Left renal cortex interstitium (tissue), 4 donors: ENCODE measurements at places on chromosomes 1 and 21. TPM values are rescaled to one million over a fixed set of nuclear protein-coding genes. Genes with fewer than 3 reads are reported as not detected.

CADM3 gene
- 0.08 TPM for polyA plus RNA-seq

ITGB2 gene
- polyA plus RNA-seq: 9.2 TPM

VWA5B1 gene
- polyA plus RNA-seq: 0.82 TPM

HSD3B1 gene
- polyA plus RNA-seq: 0.36 TPM

OXCT2 gene
- 0.27 TPM for polyA plus RNA-seq

PPIAL4G gene
- 0.04 TPM for polyA plus RNA-seq

ADORA3 gene
- polyA plus RNA-seq: 0.35 TPM

TCHHL1 gene
- not detected for polyA plus RNA-seq

CHODL gene
- 72.1 TPM for polyA plus RNA-seq

TIE1 gene
- 44.9 TPM for polyA plus RNA-seq

ZDHHC18 gene
- polyA plus RNA-seq: 21.3 TPM

KCNN3 gene
- polyA plus RNA-seq: 3.3 TPM

GRCh38 chr1:42730002-42730401 is 10.0 kb downstream of the CLDN19 start:
- no peak for DNase-seq

- no peak for DNase-seq
These were observed 54.6 kb downstream of the DMRTB1 start for GRCh38 chr1:53513846-53514245.

DNA sequence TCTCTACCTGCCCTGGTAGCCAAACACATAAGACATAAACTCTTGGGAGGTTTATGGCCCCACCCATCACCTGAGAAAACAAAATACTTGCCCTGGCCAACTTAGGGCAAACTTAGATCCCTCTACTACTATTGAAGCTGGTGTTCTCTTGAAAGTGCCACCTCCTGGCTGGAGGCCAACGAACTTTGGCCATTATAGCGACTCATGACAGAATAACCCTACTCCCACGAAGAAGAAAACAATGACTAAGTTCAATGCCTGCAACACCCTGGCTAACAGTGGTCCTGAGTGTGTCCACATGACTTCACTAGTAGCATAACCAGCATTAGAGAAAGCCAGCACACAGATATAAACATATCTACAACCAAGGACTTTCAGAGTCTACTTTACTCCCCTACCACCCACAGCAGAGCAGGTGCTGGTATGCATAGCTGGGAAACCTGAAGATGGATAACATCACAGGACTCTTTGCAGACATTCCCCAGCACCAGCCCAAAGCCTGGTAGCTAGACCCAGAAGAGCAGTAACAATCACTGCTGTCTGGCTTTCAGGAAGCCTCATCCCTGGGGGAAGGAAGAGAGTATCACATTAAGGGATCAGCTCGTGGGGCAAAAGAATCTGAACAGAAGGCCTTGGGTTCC is 81.0 kb downstream of the SLC30A10 start:
- DNase-seq: no peak

DNA sequence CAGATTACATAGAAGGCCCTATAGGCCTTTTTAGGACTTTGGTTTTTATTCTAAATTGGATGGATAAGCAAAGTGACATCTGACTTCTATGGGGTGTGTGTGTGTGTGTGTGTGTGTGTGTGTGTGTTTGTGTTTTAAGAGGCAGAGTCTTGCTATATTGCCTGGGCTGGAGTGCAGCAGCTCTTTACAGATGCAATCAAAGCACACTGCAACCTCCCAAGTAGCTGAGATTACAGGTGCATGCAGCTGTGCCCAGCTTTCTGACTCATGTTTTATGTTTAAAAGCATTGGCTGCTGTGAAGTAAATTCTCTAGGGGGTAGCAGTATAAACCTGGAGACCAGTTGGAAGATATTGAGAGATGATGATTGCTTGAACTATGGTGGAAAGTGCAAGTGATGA is 12.4 kb upstream of the EVI5 start:
- no peak for DNase-seq

DNA sequence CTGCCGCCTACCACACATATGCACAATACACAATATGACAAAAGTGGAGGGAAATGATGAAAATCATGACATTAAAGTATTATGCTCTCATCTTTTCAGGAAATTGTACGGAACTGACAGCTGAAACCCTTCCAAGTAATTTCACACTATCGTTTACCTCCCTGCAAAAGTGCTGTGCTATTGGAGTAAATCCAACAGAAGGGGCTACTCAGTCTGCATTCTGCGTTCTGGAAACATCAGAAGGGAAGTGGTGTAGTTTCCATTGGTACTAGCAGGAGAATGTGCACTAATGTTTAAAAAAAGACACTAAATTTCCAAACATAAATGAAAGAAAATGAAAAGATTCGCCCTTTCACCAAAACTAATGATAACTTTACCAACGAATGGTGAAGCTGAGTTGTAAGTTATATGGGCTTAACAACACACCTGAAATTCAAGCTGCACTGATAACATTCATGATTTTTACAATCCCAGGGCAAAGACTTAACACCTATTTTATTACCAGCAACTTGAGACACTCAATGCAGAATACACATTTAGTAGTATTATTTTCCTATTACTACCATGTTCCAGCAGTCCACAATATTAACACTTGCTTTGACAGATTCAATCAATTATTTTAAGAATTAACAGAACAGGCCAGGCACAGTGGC is 3.2 kb downstream of the DENND1B start:
- no peak for DNase-seq

DNA sequence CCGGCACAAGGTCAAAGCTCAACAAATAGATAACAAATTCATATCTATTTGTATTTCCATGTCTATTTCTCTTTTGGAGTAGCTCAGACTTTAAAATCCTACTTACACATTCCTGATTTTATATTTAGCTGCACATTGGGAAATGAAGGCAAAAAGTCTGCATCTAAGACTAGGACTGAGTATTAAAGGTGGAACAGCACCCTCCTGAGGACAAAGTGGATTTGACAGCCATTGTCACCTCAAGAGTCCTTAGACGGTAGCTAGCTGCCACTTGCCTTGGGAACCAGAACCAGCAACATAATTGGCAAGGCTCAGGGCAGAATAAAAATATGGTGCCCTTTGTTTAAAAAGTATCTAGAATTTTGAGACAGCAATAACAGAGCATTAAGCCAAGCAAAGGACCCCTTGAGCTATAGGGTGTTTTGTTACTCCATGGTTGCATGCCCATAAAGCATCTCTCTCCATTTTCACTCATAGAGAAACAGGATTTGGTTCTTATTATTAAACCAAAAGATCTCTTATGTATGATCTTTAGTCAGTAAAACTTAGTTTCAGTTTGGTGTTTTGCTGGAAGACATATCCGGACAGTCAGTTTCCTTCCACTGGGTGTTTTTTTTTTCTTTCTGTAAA is 30.0 kb upstream of the SGIP1 start:
- peak; percentile 25 for DNase-seq

GRCh38 chr1:41528106-41528505 is 43.6 kb upstream of the EDN2 start:
- no peak for DNase-seq

DNA sequence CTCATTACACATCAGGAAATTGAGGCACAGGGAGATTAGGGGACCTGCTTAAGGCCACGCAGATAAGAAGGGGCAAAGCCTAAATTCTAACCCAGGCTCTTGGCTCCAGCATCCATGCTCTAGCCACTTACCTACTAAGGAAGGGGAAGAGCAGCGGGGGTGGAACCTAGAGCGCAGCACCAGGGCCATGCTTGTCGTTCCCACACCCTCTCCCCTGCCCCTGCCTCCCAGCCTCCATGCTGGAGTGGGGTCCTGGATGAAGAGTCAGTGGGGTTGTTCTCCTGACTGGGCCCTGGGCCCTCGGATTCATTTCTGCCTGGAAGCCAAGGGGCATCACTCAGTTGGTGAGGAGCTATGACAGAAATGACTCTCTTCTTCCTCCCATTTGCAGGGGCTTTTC is 133.3 kb downstream of the FOXD2 start:
- no peak for DNase-seq

DNA sequence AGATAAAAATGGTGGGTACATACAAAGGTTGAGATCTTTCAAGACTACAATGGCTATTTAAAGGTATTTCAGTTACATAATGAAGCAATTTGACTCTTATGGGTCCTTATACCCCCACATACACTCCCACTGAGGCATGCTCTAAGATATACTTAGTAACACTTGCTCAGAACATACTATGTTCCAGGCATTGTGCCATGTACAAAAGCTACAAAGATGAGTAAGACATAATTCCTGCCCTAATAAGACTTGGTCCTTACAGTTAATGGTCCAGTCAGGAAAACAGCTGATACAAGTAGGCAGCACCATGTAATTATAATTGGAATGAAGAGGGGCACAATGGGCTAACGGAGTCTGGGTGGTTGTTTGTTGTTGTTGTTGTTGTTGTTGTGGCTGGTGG is 166.7 kb upstream of the BEND5 start:
- DNase-seq: no peak

DNA sequence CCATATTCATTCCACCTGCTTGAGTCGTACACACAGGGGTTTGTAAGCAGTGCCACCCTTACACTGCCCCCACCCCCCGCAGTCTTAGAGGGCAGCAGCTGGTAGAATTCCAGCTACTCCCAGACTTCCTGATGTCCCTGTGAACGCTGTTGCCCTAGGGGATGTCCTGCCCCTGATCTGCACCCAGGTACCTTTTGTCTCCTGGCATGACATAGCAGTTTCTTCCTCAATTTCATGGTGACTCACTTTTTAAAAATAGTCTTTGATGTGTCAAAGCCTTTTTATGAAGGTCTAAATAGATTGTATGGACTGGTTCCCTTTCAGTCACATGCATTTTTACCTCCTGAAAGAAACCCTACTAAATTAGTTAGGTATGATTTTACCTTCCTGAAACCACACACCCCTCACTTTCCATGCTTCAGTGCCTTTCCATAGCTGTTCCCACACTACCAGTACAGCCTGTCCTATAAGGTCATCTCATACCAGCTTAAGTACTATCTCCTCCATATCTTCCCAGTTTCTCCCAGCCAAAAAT is 76.4 kb downstream of the ST3GAL3 start:
- no peak for DNase-seq

DNA sequence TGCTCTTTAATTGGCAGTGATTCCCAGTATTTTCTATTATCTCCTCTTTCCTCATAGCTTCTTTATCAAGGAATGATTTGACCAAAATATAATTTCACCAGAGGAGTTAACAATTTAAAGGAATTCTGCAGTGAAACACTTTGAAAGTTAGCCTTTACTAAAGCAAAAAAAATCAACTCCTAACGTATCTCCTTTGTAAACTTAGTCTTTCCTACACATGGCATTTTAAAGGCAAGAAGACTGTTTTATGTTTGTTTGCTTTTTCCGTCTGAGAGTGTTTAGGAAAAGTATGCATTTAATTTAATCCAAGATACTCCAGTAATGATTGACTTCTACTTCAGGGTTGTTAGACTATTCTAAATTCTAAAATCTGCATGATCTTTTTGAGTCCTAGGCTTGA is 15.9 kb downstream of the ATP6V1G3 start:
- DNase-seq: no peak

GRCh38 chr1:223249854-223250631 is 107.0 kb upstream of the TLR5 start:
- DNase-seq: no peak

- no peak for DNase-seq
These were observed 9.4 kb downstream of the TMEM53 start for GRCh38 chr1:44664730-44665370.

DNA sequence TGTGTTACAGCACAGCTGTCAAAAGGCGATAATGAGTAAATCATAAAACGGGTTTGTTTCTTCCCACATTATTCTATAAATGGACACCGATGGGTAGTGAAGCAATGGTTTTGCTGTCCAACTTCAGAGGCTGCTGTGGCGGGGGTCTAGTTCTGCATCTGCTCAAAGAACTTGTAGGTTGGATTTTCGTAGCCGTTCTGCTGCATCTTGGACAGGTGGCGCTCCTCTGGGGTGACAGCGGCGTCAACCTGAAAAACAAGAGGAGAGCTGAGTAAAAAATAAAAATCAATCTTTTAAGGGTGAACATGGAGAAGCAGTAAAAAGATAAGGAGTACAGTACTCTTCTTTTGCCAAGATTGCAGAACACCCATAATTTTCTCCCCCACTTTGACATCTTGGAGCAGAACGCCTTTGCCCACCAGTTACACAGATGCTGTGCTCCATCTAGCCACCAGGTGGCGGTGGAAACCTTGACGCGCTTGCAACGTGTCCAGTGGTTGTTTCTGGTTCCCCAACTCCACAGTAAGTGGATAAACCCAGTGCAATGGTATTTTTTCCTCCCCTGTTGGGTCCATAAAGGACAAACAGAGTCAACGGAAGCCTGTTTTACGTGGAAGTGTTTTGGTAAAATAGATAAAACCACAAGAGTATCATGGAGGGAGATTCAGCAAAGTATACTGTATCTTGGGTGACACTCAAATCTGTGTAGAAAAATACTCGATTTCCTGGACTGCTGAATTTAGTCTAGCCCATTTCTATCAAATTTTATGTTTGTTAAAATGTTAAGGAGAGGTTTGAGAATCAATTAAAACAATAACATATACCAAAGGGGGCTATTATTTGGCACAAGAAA is 147.0 kb downstream of the GABPA start:
- DNase-seq: no peak

DNA sequence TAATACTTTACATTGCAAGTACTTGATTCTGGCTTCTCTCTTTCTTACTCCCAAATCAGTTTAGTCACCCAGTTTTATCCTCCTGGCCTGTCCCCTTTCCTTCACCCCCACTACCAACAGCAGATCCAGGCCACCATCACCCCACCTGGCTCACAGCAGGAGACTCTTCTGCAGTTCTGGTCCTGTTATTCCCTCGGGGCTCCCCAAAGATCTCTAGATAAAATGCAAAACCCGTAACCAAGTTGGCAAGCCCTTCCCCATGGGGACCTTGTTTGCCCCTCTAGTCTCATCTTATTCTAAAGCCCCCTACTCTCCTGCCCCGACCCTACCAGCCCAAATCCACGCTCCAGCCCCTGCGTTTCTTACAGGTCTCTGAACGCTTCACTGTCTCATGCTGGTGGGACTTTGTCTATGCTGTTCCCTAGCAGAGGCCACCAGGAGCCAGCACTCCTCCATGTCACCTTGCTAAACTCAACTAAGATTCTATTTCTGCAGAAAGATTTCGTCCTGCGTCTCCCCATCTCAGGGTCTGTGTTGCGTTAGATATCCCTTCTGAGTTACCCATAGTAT is 4.0 kb downstream of the ABCG1 start:
- no peak for DNase-seq

GRCh38 chr1:223700388-223700918 is 11.9 kb upstream of the CAPN2 start:
- no peak for DNase-seq

DNA sequence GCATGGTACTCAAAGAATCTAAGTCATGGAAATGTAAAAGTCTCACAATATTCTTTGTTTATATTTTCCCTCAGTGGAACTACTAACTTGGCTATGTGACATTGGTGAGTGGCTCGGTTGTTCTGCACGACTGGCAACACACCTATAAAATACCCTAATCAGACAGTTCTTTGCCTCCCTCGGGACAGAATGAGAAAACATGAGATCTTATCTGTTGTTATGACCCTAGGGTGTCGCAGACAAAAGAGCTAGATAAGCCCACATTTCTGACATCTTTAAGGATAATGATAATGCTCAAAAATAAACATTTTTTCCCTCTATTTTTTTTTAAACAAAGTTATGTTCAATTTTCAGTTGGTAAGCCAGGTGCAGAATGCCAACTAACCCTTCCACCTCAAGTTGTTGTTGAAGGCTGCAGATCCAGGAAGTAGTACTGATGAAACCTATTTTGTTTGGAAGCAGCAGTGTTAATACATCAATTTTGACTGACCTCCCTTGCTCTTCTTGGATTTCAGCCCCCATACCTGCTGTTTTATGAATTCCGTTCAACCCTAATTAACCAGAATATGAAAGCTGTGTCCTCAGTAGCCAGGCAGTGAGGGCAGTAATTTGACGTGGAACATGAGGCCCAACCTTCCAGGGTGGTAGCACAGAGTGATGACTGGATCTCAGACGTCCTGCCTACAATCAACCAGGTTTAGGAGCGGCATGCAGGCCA is 108.7 kb upstream of the DUSP10 start:
- DNase-seq: no peak
